ENCODE measurements at places on chromosomes 5 and 9.

GRCh38 chr9:95004411-95005277 is 278.1 kb downstream of the AOPEP start:
- no peak for DNase-seq

DNA sequence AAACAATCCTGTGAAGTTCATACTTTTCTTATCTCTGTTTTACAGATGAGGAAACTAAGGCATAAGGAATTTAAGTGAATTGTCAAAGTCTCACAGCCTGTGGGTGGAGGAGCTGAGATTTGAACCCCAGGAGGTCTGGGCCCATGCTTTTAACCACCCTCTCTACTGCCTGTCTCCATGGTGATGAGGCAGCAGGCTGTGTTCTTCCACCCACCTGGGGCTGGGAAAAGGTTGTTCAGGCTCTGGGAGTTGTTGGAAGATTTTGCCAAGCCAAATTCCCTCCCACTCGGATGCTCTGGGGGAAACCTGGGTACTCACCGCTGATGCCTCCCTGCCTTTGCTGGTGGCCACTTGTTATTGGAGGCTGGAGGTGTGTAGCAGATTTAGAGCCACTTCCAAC is 18.3 kb upstream of the SYNPO start:
- no peak for DNase-seq

- DNase-seq: no peak
These were observed 80.3 kb downstream of the ATPSCKMT start for GRCh38 chr5:10169359-10169758.

DNA sequence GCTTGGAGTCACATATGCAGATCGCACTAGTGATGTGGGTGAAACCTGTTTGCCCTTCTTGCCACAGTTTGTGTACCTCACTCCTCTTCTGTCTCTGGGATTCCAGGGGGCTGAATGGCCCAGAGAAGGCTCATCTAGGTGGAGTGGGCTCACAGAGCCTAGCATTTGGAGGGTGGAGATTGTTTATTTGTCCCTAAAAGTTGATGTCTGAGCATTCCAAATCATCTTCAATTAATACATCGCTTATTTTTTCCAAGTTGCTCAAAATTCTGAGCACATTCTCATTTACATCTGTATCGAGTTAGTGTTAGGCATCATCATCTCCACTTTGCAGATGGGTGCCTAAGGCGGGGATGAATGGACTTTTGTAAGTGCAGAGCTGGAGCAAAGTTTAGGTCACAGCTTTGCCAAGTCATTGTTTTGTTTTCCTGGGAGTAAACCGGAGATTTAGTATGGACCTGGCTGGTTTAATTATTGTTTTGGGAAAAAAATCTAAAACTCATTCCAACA is 2.0 kb downstream of the ABL1 start:
- DNase-seq: no peak

- DNase-seq: no peak
These were observed 579 bp upstream of the NTRK2 start for GRCh38 chr9:84669013-84669287.

DNA sequence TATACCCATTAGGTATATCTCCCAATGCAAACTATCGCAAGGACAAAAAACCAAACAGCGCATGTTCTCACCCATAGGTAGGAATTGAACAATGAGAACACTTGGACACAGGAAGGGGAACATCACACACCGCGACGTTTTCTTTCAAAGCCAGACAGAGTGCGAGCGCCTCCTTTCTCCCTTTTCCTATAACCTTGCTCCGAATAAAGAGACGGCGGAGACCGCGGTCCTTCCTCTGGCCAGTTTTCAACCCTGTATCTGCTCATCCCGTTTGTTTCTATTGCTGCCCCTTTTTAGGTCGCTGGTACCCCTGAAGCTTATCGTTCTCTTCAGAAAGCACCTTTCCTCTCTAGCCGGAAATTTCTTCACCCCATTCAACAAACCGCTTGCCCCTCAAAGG is 1.3 kb downstream of the LVRN start:
- DNase-seq: no peak

DNA sequence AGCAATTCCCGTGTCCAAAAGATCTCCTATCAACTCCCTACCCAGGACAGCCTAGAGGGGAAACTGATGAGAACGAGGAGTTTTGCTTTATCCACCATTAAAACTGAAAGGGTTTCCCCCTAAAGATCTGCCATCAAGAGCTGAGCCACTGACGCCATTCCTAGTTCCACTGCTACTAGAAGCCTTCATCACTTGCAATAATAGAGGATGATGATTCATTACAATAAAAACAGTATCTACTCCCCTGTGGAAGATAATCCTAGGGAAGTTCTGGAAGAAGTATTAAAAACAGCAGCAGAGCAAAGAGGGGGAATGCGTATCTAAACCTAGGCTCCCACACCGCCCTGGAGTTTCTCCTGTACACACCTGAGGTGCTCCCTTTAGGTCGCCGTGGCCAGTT is 394.5 kb downstream of the BNC2 start:
- no peak for DNase-seq

- DNase-seq: peak; percentile 29
These were observed 720 bp downstream of the NOTCH1 start for GRCh38 chr9:136544964-136545691.

- no peak for DNase-seq
These were observed 19.1 kb downstream of the TRMO start for GRCh38 chr9:97903177-97903576.

- no peak for DNase-seq
These were observed 1.9 kb upstream of the PPP2CA start for GRCh38 chr5:134227776-134228175.

- DNase-seq: no peak
These were observed 3.5 kb downstream of the SNCAIP start for GRCh38 chr5:122315521-122315920.

DNA sequence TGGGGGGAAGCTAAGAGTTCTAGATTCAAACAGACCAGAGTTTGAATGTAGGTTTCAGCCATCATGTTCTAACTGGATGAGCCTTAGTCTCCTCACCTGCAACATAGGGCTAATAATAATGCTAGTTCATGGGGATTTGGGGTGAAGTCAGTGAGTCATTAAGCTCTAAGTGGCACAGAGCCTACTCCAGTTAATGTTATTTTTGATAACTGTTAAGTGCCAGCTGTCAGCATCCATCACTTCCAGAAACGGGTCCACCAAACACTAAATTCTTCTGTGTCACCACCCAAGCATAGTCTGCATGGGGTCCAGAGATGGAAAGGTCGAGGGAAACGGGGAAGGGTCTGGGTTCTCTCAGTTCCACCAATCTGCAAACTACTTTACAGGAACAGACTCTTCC is 1.8 kb upstream of the TSC1 start:
- DNase-seq: no peak

- DNase-seq: peak; percentile 23
These were observed 896 bp downstream of the EBF1 start for GRCh38 chr5:159098603-159099436.

DNA sequence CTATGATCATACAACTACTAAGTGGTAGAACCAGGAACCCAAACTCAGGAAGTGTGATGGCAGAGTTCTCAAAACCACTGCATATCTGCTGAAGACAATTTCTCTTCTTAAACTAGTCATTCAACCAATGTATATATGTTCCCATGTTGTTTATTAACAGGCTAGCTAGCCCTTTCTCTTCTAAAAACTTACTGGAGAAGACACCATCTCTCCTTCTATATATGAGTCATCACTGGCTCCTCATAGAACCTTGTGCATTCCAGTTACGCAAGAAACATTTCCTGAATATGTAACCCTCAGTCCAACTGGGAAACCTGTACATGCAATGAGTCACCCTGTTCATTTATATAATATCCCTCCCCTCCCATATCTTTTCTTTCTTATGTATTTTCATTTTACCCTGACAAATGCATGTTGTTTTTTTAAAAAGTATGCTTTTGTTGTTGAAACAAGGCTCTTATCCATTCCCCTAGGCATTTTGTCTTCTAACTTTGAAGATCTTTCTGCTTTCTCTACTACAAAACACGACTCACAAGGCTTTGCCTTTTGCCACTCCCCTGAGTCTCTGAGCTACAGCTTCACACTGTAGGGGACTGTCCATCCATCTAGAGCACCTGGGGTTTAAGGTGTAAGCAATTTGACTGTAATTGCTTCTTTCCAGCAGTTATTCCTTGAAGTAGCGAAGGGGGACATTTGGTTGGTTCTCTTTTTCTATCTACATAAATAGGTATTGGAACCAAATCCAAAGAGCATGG is 119.5 kb downstream of the ANXA1 start:
- no peak for DNase-seq

DNA sequence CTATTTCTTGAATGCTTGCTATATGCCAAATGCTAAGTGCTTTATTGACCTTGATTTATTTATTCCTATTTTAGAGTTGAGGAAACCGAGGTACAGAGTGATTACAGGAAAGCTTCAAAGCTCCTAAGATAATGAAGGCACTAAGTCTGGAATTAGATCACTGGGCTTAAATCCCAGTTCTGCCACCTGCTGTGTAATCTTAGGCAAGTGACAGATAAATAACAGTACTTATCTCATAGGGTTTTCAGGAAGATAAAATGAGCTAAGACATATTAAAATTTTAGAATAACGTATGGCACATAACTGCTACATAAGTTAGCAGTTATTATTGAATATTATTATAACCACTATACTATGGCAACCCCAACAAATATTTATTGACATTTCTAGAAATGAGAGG is 843.8 kb downstream of the DTWD2 start:
- DNase-seq: no peak

DNA sequence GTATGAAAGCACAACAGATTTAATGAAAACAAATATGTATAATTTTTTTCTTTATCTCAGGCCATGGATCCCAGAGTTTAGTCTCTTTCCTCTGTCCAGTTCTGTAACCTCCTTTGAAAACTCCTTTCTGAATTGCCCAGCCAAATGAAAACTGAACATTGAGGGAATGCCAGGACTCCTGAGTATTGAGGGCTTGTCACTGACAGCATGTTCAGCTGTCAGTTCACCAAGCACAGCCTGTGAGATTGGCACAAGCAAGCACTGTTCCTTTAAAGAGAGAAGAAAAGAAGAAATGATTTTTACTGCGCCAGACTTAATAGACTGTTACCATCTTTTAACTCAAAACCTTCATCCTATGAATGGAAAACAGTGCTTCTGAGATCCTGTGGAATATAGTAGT is 27.3 kb downstream of the TTC1 start:
- DNase-seq: no peak

- DNase-seq: no peak
These were observed 240.4 kb downstream of the IRX2 start for GRCh38 chr5:2511126-2511525.

DNA sequence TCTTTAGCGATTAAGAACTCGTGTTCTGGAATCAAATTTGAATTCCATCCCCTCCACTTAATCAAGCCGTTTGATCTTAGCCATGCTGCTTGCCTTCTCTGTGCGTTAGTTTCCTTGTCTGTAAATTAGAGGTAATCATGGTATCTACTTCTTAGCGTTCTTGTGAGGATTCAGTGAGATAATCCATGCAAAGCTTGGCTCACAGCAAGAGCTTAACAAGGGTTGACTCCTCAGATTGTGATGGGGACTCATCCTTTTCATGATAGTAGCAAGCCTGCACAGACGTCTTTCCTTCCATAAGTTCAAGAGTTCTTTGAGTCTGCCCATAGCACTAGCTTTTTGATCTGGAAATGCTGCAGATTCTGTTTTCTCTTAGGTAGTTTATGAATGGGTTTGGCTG is 72.8 kb downstream of the TRIO start:
- DNase-seq: no peak

- no peak for DNase-seq
These were observed 345 bp upstream of the PRRC1 start for GRCh38 chr5:127517110-127517479.

- DNase-seq: no peak
These were observed 436.7 kb downstream of the ZSWIM6 start for GRCh38 chr5:61768692-61769281.

DNA sequence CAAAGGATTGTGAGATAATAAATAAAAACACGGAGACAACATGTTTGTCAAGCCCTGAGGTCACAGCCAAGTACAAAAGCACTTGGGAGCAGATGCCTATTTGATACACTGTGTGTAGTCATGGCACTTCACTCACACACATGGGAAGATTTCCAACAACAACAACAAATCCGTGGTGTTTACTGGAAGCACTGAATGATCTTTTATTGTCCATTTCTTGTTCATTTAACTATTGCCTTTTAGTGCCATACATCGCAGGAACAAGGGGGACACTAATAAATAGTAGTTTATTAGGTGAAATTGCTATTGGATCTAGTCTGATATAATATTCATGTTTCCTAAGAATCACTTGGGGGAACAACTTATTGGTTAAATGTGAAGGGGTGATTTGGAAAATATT is 20.4 kb upstream of the GDNF start:
- no peak for DNase-seq

GRCh38 chr9:35840881-35841644 is 12.0 kb downstream of the TMEM8B start:
- no peak for DNase-seq

DNA sequence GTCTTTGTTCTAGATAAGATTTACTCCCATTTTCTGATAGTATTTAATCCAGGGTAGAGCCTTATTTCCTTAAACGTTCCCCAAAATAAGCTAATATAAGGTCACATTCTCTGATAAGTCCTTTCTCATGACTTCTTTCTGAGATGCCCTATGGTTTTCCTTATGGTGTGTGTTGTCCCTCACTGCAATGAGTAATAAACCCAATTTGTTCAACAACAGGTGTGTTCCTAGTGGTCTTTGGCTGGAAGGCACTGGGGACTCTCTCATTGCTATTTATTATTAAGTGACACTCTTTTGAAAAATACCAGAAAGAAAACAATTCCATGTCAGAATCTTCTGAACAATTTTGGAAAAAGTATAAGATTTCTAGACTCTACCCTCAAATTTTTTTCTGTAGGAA is 256.5 kb upstream of the PPP1R2B start:
- no peak for DNase-seq

DNA sequence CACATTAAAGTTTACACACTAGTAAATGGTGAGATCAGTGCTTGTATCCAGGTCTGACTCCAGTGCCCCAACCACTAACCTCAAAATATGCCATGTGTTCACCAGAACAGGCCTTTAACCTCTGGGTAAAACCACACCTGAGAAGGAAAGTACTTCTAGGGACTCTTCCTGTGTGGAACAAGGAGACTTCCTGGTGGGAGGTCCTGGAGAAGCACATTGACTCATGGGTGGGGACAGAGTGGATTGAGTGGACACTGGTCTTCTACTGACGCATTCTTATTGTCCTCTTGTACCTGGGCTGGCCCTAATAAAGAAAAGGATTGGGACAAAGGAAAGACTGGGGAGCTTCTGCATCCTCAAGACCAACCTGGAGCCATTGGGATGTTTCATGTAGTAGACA is 43.4 kb downstream of the ANGPTL2 start:
- DNase-seq: no peak

- no peak for DNase-seq
These were observed 7.0 kb downstream of the PAX5 start for GRCh38 chr9:37026931-37027581.

GRCh38 chr9:76352026-76352620 is 42.1 kb downstream of the RFK start:
- no peak for DNase-seq

DNA sequence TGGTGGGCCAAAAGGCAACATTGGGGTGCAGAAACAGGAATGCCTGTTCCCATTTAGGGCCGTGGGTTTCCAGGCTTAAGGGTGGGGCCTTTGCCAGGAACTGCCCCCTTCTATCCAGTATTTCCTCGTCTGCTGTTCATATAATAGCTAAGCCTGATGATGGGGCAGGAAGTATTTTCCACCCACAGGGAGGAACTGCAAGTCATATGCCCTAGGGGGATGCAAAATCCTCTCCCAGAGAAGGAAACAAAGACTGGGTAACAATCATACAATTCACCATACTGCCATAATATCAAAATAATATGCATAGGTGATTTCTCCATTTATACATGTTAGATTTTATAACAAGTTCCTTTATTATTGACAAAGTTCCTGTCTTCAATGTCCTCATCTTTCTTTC is 20.5 kb upstream of the RPS23 start:
- DNase-seq: no peak

GRCh38 chr5:3526551-3527185 is 69.0 kb upstream of the IRX1 start:
- no peak for DNase-seq
